CD4-positive, CD25-positive, alpha-beta regulatory T cell (primary cell): ENCODE measurements at places on chromosomes 7 and 10. TPM values are rescaled to one million over a fixed set of nuclear protein-coding genes. Genes with fewer than 3 reads are reported as not detected.
A peak's percentile ranks its signal among the peaks of the same experiment; 100 is the strongest.

GRCh38 chr7:113392841-113393540, 274.6 kb upstream of the SMIM30 start:
- no peak overlapping the region for H3K27ac ChIP-seq
- no peaks in the 10 kb centered on the region for H3K27me3 ChIP-seq
- H3K4me1 ChIP-seq: no peaks in the 10 kb centered on the region
- DNase-seq: no peak
- no peaks in the 10 kb centered on the region for H3K36me3 ChIP-seq

DNA sequence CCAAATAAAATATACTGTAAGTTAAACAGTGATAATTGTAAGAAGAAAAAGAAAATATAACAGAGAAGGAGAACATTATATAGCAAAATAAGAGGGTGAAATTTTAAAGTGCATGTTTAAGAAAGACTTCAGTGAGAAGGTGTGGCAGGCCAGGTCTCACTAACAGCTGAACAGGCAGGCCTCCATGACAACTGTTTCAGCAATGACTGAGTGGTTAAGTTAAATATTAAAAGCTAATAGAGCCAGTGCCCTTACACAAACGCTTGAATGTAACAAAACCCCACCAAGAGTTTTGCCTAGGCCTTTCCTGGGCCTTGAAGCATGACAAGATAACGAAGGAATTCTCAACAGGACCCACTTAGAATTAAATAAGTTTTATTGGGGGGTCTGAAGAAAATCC, 32.6 kb downstream of the CFAP43 start:
- no peaks in the 10 kb centered on the region for H3K36me3 ChIP-seq
- DNase-seq: no peak
- H3K27ac ChIP-seq: no peak overlapping the region

Gene URGCP
- total RNA-seq: 19.2 TPM

Gene SLIT1
- 0.32 TPM for total RNA-seq

GRCh38 chr7:8200316-8200715, 61.7 kb downstream of the ICA1 start:
- DNase-seq: no peak
- H3K4me1 ChIP-seq: no peaks in the 10 kb centered on the region
- no peaks in the 10 kb centered on the region for H3K27me3 ChIP-seq
- H3K4me3 ChIP-seq: no peak overlapping the region
- no peaks in the 10 kb centered on the region for H3K36me3 ChIP-seq
- no peak overlapping the region for H3K27ac ChIP-seq

DNA sequence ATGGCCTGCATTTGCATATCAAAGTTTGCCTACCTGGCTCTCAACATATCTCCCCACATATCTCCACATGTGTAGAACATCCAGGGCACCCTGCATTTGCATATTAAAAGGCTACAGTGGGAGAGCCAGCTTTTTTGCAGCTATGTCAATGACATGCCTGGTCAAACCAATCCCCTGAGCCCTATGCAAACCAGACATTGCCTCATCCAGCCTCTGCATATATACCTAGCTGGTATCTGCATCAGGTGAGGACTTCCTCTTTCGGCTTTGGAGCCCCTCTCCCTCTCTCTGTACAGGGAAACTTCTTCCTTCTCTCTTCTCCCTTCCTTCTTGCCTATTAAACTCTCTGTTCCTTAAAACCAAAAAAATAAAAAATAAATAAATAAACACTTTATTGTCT, 142.7 kb upstream of the STEAP4 start:
- DNase-seq: no peak
- no peaks in the 10 kb centered on the region for H3K27me3 ChIP-seq
- H3K27ac ChIP-seq: no peak overlapping the region
- H3K4me3 ChIP-seq: no peak overlapping the region
- no peaks in the 10 kb centered on the region for H3K36me3 ChIP-seq

DNA sequence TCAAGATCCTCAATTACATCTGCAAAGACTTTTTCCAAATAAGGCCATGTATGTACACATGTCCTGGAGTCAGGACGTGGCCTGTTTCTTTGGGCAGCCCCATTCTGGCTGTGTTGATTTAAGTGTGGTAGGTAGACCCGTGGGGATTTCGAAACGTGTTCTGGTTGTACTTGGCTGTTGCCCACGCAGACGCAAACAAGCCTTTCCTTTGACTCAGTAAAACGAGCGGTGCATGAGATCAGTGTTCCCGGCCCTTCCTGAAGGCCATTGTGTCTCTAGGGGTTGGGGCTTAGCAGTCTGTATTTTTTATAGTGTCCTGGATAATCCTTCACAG, 64.8 kb upstream of the DNAJB6 start:
- DNase-seq: no peak
- H3K36me3 ChIP-seq: peaks cover 30% of the 10 kb centered on the region
- H3K4me3 ChIP-seq: no peak overlapping the region
- no peak overlapping the region for H3K27ac ChIP-seq

Gene HTRA1
- total RNA-seq: not detected

- DNase-seq: no peak
- peaks cover 3% of the 10 kb centered on the region for H3K4me1 ChIP-seq
- no peak overlapping the region for H3K4me3 ChIP-seq
These were observed 9.4 kb upstream of the LRRC27 start for GRCh38 chr10:132322586-132323048.

DNA sequence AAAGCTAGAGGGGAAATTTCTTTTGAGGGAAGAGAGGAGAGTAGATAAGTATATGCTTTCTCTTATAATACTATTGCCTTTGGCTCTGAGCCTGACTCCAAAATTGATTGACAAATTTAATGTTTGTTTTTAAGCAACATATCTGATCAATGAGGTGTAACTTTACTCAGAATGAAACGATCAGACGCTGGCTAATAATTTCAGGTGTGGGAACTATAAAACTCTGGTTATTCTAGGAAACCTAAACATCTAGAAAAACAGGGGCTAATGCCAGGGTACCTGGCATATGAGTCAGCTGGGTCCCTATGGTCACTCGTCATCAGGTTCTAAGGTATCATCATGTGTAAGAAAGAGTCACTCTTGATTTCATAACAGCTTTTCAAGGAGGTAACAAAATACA, 139.7 kb downstream of the ATE1 start:
- no peak for DNase-seq
- H3K4me3 ChIP-seq: no peak overlapping the region
- H3K27me3 ChIP-seq: no peaks in the 10 kb centered on the region
- no peaks in the 10 kb centered on the region for H3K4me1 ChIP-seq

DNA sequence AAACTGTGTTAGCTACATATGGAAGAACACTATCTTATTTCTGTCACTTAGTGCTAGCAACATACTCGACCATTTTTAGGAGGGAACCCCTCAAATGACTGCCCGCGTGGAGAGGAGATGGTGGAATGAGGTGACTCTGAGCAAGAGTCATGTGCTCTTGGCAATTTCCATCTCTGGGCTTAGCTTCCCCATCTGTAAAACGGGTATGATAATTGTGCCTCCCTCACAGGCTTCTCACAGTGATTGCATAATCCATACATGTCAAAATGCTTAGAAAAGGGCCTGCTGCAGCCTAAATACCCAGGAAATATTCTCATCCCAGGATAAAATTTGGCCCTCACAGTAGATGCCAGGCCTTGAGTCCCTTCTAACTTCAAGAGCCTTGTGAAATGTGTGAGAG, 86.6 kb downstream of the WDFY4 start:
- H3K4me3 ChIP-seq: no peak overlapping the region
- H3K36me3 ChIP-seq: no peaks in the 10 kb centered on the region
- no peaks in the 10 kb centered on the region for H3K27me3 ChIP-seq
- H3K27ac ChIP-seq: no peak overlapping the region
- no peaks in the 10 kb centered on the region for H3K4me1 ChIP-seq
- no peak for DNase-seq

- DNase-seq: no peak
- H3K4me3 ChIP-seq: no peak overlapping the region
- no peaks in the 10 kb centered on the region for H3K4me1 ChIP-seq
These were observed 303.3 kb downstream of the GPR37 start for GRCh38 chr7:124462249-124462648.

DNA sequence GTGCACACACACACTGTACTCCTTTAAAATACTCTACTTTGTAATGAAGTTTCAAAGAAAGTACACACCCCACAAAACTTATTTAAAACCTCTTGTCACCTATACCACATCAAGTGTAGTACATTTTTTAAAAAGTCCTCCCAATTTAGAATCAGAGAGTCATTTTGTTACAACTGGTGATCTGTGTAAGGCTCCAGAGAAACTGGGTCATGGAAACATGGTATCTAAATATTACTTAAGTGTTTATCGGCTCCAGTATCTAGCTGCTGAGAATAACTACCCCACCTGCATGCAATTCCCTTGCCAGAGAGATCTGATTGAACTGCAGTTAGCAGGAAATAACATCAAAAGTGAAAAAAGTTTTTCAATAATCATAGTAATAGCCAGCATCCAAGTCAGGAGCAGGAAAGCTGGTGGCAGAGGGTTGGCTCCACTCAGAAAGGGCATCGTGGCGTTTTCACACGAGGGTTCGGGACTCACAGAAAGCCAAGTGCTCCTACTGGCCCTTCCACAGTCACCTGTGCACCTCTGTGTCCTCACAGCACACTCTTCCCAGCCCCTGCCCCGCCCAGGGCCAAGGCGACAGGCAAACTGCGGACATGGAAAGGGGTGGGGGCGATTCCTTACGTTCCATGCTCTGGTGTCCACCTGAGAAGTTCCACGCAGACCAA, 6.5 kb downstream of the RGS10 start:
- H3K27me3 ChIP-seq: no peaks in the 10 kb centered on the region
- no peaks in the 10 kb centered on the region for H3K36me3 ChIP-seq
- H3K27ac ChIP-seq: peak overlapping the region; percentile 67
- H3K4me3 ChIP-seq: peak overlapping the region; percentile 37
- peaks cover 64% of the 10 kb centered on the region for H3K4me1 ChIP-seq

- no peak overlapping the region for H3K27ac ChIP-seq
- no peaks in the 10 kb centered on the region for H3K36me3 ChIP-seq
- H3K27me3 ChIP-seq: no peaks in the 10 kb centered on the region
- H3K4me1 ChIP-seq: no peaks in the 10 kb centered on the region
- DNase-seq: no peak
- H3K4me3 ChIP-seq: no peak overlapping the region
These were observed 56.3 kb downstream of the ASB13 start for GRCh38 chr10:5609952-5610616.

DNA sequence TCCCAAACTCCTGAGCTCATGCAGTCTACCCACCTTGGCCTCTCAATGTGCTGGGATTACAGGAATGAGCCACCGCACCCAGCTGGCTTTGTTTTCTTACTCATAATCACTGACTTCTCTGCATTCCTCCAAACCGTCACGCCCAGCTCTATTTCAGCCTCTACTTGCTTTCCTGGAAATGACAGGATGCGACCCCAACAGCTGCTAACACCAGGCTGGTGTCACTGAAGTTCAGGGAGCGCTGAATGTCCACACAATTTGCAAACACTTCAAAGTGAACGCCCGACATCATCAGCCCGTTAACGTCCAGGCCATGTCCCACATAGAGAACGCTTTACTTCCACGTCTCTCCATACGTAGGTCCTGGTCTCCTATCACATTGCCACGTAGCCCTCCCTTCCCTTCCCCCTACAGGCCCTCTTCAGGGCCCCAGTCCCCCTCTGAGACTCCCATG, 12.8 kb upstream of the PROSER2 start:
- no peak overlapping the region for H3K4me3 ChIP-seq
- H3K4me1 ChIP-seq: no peaks in the 10 kb centered on the region
- no peak overlapping the region for H3K27ac ChIP-seq
- no peaks in the 10 kb centered on the region for H3K36me3 ChIP-seq

Gene SSC4D
- total RNA-seq: not detected

DNA sequence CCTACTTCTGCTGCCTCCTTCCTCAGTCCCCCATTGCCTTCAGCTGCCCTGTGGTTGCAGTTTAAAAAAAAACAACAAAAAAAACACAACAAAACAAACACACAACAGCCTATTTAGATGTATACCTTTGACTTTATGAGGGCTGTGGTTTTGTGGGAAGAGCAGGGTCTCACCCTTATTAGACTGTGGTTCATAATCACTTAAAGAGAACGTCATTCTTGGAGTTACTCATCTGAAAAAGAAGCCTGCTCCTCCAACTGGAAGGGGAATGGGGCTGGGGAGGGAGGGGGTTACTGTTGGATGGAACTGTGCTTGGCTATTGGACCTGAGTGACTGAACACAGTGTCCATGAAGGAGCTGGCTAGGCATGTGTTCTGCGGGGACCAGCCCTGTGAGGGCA, 48.1 kb downstream of the SDK1 start:
- no peak overlapping the region for H3K4me3 ChIP-seq
- DNase-seq: no peak
- peaks cover 5% of the 10 kb centered on the region for H3K27me3 ChIP-seq
- H3K36me3 ChIP-seq: no peaks in the 10 kb centered on the region
- no peaks in the 10 kb centered on the region for H3K4me1 ChIP-seq
- no peak overlapping the region for H3K27ac ChIP-seq

DNA sequence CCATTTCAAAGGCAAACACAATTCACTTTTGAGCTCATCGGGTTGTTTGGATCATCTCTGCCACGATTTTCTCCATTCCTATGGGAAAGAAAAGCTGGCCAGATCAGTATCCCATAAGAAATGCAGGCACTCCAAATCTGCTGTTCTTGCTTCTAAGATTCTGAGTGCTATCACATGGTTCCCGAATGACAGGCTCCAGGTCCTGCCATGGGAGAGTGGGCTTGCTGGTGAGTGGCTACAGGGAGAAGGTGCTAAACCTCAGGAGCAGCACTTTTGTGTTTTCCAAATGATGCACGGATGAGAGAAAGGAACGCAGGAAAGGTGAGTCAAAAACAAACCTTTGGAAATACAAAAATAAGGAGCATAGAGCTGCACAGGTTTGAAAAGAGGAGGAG, 32.1 kb downstream of the MTURN start:
- no peak for DNase-seq
- no peak overlapping the region for H3K27ac ChIP-seq
- H3K27me3 ChIP-seq: no peaks in the 10 kb centered on the region
- no peaks in the 10 kb centered on the region for H3K36me3 ChIP-seq
- H3K4me1 ChIP-seq: peaks cover 16% of the 10 kb centered on the region
- no peak overlapping the region for H3K4me3 ChIP-seq

- no peaks in the 10 kb centered on the region for H3K27me3 ChIP-seq
- no peak overlapping the region for H3K4me3 ChIP-seq
- DNase-seq: no peak
- H3K4me1 ChIP-seq: no peaks in the 10 kb centered on the region
- H3K27ac ChIP-seq: no peak overlapping the region
- H3K36me3 ChIP-seq: no peaks in the 10 kb centered on the region
These were observed 28.0 kb upstream of the RSU1 start for GRCh38 chr10:16845248-16845647.

Gene COL28A1
- 0.35 TPM for total RNA-seq

- DNase-seq: peak; percentile 20
- no peaks in the 10 kb centered on the region for H3K4me1 ChIP-seq
- H3K27me3 ChIP-seq: peaks cover 9% of the 10 kb centered on the region
- H3K27ac ChIP-seq: no peak overlapping the region
- no peaks in the 10 kb centered on the region for H3K36me3 ChIP-seq
These were observed 20.0 kb downstream of the LRRD1 start for GRCh38 chr7:92158660-92159575.
